ENCODE measurements at places on chromosomes 4 and X. TPM values are rescaled to one million over a fixed set of nuclear protein-coding genes. Genes with fewer than 3 reads are reported as not detected.

UFSP2 gene
- 24.0 TPM for total RNA-seq

DNA sequence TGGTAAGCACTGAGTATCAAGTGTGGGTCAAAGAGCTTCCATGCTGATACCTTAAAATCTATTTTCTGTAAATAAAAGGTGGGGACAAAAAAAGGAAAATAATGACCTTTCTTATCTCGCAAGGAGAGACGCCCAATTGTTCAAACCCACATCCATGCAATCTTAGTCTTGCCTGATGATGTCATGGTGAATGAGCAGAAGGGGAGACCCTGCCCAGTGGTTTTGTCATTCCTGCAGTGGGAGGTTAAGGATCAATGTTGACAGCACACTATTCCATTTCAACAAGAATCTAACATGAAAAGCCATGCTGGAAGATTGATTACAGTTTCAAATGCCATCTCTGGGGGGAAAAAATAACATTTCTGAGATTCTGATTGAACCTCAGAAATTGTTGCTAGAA, 40.7 kb upstream of the PUDP start:
- no peak for DNase-seq
- H3K27ac ChIP-seq = no peak overlapping the region
- no peaks in the 10 kb centered on the region for H3K27me3 ChIP-seq
- no peak overlapping the region for H3K4me3 ChIP-seq
- no peaks in the 10 kb centered on the region for H3K36me3 ChIP-seq
- no peaks in the 10 kb centered on the region for H3K4me1 ChIP-seq

ALAS2 gene
- 0.48 TPM for total RNA-seq

CLGN gene
- total RNA-seq = 3.2 TPM

- DNase-seq = peak; percentile 51
- H3K4me3 ChIP-seq = peak overlapping the region; percentile 70
- H3K27ac ChIP-seq = no peak overlapping the region
- no peaks in the 10 kb centered on the region for H3K4me1 ChIP-seq
- H3K27me3 ChIP-seq = no peaks in the 10 kb centered on the region
These were observed 721 bp upstream of the MAOA start for GRCh38 chrX:43655151-43656004.

ZNF185 gene
- total RNA-seq = 15.4 TPM

GRCh38 chr4:153257151-153257620, 52.9 kb downstream of the TRIM2 start:
- peaks cover 23% of the 10 kb centered on the region for H3K4me1 ChIP-seq
- no peaks in the 10 kb centered on the region for H3K36me3 ChIP-seq
- peak overlapping the region; percentile 61 for H3K4me3 ChIP-seq
- H3K27ac ChIP-seq = peak overlapping the region; percentile 87
- peak; percentile 65 for DNase-seq
- no peaks in the 10 kb centered on the region for H3K27me3 ChIP-seq

UCP1 gene
- 0.29 TPM for total RNA-seq

BEX3 gene
- total RNA-seq = 330 TPM

NSG1 gene
- 56.6 TPM for total RNA-seq

DNA sequence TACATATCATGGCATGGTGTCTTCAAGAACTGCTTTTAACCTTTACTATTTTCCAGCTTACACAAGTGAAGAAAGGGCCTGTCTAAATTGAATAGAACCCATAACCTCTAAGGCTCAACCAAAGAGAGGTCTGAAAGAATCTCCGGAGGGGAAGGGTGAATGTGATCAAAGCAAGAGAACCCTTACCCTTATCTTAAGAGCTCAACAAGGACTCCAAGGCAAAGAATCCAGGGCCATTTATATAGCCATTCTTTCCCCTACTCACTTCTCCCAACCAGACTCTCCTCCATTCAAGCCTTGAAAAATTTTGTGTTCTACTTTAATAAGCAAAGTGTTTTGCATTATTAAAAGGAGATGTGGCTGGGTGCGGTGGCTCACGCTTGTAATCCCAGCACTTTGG, 118.7 kb downstream of the SH3RF1 start:
- no peaks in the 10 kb centered on the region for H3K27me3 ChIP-seq
- no peak overlapping the region for H3K4me3 ChIP-seq
- DNase-seq = no peak
- H3K36me3 ChIP-seq = no peaks in the 10 kb centered on the region
- no peak overlapping the region for H3K27ac ChIP-seq

DNA sequence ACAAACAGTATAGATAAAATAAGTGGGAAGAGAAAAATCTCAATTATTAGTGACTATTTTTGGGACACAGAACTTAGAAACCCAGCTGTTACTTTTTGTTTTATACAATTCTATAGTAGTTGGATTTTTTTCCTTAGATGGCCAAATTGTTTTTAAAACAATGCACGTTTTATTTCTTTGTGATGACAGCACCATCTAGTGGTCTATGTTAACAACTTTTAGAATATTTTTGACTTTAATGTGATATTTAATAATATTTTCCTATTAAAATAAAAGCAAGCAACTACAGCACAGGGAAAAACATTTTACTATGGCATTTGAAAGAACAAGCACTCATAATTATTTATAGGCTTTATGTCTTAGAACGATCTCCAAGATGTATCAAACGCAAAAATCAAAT, 5.6 kb upstream of the SMIM31 start:
- H3K4me3 ChIP-seq = no peak overlapping the region
- no peak overlapping the region for H3K27ac ChIP-seq
- H3K4me1 ChIP-seq = no peaks in the 10 kb centered on the region
- H3K36me3 ChIP-seq = no peaks in the 10 kb centered on the region

DNA sequence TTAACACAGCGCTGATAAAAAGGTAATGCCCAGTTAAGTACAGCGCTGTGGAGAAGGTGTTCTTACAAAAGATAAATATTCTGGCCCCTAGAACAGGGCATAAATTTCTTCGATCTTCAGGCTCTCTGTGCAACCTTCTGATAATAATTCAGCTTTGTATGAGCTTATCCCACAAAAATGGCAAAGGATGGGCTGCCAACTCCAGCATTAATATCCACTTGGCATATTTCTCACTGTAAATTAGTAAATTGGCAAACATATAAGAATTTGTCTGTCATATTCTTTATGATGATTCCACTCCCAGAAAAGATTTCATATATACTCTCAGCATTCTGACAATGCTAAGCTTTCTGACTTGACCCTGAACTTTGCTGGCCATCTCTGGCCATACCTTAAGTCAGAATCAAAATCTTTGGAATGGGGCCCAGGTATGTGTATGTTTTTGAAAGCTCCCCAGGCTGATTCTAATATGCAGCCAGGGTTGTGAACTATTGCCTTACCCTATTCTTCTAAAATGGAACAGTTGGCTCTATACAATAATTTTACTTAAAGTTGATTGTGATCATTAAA, 134.8 kb downstream of the FRYL start:
- no peaks in the 10 kb centered on the region for H3K27me3 ChIP-seq
- no peaks in the 10 kb centered on the region for H3K36me3 ChIP-seq
- DNase-seq = no peak
- no peaks in the 10 kb centered on the region for H3K4me1 ChIP-seq

- no peak for DNase-seq
- no peak overlapping the region for H3K4me3 ChIP-seq
- H3K27me3 ChIP-seq = no peaks in the 10 kb centered on the region
- H3K36me3 ChIP-seq = no peaks in the 10 kb centered on the region
These were observed 171.9 kb downstream of the TMA16 start for GRCh38 chr4:163666332-163666873.

TAPT1 gene
- 15.3 TPM for total RNA-seq

CCSER1 gene
- total RNA-seq = 0.90 TPM

GRCh38 chr4:70637239-70637913, 8.8 kb downstream of the ENAM start:
- no peak overlapping the region for H3K4me3 ChIP-seq
- DNase-seq = no peak
- H3K4me1 ChIP-seq = no peaks in the 10 kb centered on the region
- no peaks in the 10 kb centered on the region for H3K36me3 ChIP-seq

GRCh38 chr4:76969495-76969894, 19.9 kb downstream of the SEPTIN11 start:
- H3K27me3 ChIP-seq = no peaks in the 10 kb centered on the region
- H3K27ac ChIP-seq = no peak overlapping the region
- H3K36me3 ChIP-seq = no peaks in the 10 kb centered on the region
- no peak for DNase-seq
- H3K4me1 ChIP-seq = peaks cover 2% of the 10 kb centered on the region
- H3K4me3 ChIP-seq = no peak overlapping the region

TAF9B gene
- 23.8 TPM for total RNA-seq

- no peak overlapping the region for H3K27ac ChIP-seq
- no peak for DNase-seq
- no peaks in the 10 kb centered on the region for H3K4me1 ChIP-seq
- H3K36me3 ChIP-seq = no peaks in the 10 kb centered on the region
- no peaks in the 10 kb centered on the region for H3K27me3 ChIP-seq
These were observed 119.8 kb downstream of the AMELX start for GRCh38 chrX:11412715-11413623.

NXF3 gene
- total RNA-seq = not detected

GRCh38 chr4:75511841-75512240, 2.4 kb downstream of the RCHY1 start:
- no peak overlapping the region for H3K27ac ChIP-seq
- no peak for DNase-seq
- H3K4me3 ChIP-seq = peak overlapping the region; percentile 83
- peaks cover 2% of the 10 kb centered on the region for H3K4me1 ChIP-seq

GRCh38 chr4:107996949-107997788, 7.5 kb downstream of the HADH start:
- no peak overlapping the region for H3K4me3 ChIP-seq
- no peaks in the 10 kb centered on the region for H3K27me3 ChIP-seq
- DNase-seq = no peak
- peaks cover 3% of the 10 kb centered on the region for H3K36me3 ChIP-seq

DNA sequence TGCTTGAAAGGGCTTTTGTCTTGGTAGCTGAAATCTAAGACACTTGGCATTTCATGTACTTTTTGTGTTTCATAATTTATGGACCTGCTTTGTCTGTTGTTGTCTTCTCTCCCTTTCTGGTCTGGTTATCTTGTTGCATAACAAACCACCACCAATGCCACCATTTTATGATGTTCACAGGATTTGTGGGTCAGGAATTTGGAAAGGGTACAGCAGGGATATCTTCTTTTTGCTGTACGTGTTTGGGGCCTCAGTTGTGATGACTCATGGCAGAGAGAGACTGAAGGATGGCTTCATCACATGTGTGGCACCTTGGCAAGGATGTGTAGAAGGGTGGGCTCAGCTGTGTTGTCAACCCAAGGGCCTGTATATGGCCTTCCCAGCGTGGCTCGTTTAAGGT, 35.2 kb downstream of the KDM6A start:
- DNase-seq = no peak
- no peak overlapping the region for H3K4me3 ChIP-seq
- peaks cover 4% of the 10 kb centered on the region for H3K36me3 ChIP-seq
- H3K27me3 ChIP-seq = no peaks in the 10 kb centered on the region

GRCh38 chr4:76950052-76950955, 752 bp downstream of the SEPTIN11 start:
- peak; percentile 68 for DNase-seq
- H3K27me3 ChIP-seq = peaks cover 13% of the 10 kb centered on the region
- H3K4me1 ChIP-seq = peaks cover 2% of the 10 kb centered on the region
- peak overlapping the region; percentile 81 for H3K4me3 ChIP-seq
- H3K36me3 ChIP-seq = no peaks in the 10 kb centered on the region
- H3K27ac ChIP-seq = no peak overlapping the region

HHIP gene
- total RNA-seq = 0.84 TPM

DNA sequence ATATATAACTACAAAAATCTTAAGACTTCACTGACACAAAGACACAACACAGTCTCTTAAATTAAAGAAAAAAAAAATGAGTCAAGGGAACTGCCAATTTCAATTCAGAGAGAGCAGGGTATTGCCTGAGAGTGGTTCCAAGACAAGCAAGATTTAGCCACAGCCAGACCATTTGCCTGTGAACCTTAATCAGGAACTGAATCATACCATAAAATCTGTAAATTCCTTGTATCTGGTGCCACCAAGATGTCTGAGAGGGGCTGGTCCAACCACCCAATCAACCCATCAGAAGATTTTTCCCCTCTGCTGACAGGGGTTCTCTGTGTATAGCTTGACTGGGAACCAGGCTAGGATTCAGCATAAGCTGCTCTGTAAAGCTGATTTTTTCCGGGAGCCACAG, 159.2 kb downstream of the CPEB2 start:
- H3K27me3 ChIP-seq = no peaks in the 10 kb centered on the region
- no peak for DNase-seq
- H3K4me3 ChIP-seq = peak overlapping the region; percentile 41
- H3K4me1 ChIP-seq = no peaks in the 10 kb centered on the region
- no peak overlapping the region for H3K27ac ChIP-seq
- no peaks in the 10 kb centered on the region for H3K36me3 ChIP-seq

SLC30A9 gene
- total RNA-seq = 67.2 TPM

DNA sequence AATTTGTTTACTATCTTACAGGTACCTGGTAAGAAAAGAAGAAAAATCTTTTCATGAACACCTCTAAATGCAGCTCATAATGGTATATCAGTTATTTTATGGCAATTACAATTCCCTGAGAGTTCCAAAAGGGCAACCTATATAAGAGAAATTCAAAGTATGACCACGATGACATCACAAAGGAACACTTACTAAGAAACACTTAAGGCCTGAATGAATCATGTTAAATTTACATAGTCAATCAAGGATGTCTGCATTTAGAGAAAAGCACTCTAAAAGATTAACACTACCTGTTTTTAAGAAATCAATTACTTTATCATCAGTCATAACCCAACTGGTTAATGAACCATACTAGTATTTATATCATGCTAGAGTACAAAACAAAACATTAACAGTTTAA, 63.9 kb downstream of the LCORL start:
- no peaks in the 10 kb centered on the region for H3K36me3 ChIP-seq
- no peak overlapping the region for H3K27ac ChIP-seq
- DNase-seq = no peak
- H3K27me3 ChIP-seq = no peaks in the 10 kb centered on the region
- peaks cover 5% of the 10 kb centered on the region for H3K4me1 ChIP-seq
- H3K4me3 ChIP-seq = no peak overlapping the region

- no peak overlapping the region for H3K27ac ChIP-seq
- H3K4me1 ChIP-seq = no peaks in the 10 kb centered on the region
- no peaks in the 10 kb centered on the region for H3K36me3 ChIP-seq
- no peaks in the 10 kb centered on the region for H3K27me3 ChIP-seq
These were observed 276.3 kb upstream of the DKK2 start for GRCh38 chr4:107312366-107312765.

Measured in H1 (cell line).